ENCODE measurements at places on chromosomes 13 and 19.
A peak's percentile ranks its signal among the peaks of the same experiment; 100 is the strongest.

DNA sequence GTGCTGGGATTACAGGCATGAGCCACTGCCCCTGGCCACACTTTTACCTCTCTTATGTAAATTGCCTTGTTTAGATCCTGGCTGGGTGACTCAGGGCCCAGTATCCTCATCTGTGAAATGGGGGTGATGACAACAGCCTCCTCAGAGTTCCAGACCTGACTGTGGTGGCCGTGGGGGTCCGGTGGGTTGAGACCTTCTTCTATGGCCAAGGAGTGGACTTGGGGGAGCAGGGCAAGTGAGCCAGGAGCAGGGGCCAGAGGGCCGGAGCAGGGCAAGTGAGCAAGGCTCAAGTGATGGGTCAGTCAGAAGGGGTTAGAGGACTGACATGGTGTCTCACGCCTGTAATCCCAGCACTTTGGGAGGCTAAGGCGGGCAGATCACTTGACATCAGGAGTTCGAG is 28.7 kb upstream of the ADGRE5 start:
- no peak for DNase-seq

GRCh38 chr13:24692561-24692960 is 12.4 kb downstream of the ATP12A start:
- no peak for DNase-seq

- no peak for DNase-seq
These were observed 793.9 kb upstream of the PCDH9 start for GRCh38 chr13:68023838-68024581.

DNA sequence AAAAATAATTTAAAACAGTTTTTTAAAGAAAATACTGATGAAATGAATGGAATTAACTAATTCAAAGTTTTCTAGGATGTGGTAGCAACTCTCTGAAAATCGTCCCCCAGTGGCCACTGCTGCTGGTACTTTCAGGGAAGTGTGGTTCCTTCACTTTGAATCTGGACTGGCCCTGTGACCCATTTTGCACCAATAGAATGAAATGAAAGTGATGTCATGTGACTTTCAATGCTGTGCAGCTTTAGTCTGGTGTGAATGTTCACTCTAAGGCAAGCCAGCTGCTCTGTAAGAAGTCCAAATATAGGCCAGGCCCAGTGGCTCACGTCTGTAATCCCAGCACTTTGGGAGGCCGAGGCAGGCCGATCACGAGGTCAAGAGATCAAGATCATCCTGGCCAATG is 26.4 kb upstream of the HNRNPA1L2 start:
- DNase-seq: peak; percentile 7

DNA sequence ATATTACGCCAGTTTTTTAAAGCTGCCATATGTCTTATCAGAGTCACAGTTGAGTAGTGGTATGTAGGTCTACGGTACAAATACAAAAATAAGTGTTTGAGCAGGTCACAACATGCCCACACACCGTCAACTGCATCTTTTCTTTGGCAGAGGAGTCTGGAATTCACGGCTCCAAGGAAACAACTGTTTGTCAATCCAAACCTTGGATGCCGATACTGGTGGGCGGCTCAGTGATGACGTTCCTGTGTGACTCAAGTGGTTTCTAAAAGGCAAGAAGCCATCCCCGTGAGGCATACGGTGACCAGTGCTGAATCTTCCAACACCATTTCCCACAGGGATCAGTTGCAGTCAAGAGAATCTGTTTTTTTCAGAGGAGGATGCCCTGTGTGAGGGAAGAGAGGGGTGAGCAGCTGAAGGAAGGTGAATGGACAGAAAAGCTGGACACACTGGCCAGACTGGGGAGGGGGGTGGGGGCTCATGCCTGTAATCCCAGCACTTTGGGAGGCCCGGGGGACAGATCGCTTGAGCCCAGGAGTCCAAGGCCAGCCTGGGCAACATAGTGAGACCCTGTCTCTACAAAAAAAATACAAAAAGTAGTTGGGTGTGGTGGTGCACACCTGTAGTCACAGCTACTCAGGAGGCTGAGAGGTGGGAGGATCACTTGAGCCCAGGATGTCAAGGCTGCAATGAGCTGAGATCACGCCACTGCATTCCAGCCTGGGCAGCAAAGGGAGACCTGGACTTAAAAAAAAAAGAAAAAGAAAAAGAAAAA is 22.8 kb upstream of the CEBPG start:
- DNase-seq: no peak

DNA sequence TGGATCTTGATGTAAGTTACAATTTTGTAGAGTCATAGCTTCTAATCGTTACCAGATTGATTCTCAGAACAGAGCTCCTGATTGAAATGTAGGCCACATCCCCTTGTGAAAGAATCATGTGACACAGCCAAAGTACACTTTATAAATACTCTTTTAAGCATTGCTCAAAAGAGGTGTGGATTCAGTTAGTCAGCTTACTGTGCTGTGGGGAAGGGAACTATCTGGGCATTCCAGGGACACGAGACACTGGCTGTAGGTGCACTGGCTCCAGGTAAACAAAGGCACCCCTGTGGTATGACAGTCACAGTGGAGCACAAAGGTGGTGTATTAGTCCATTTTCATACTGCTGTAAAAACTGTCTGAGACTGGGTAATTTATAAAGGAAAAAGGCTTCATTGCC is 222.8 kb downstream of the LIG4 start:
- no peak for DNase-seq

GRCh38 chr19:34633802-34634201 is 43.2 kb downstream of the SCGB2B2 start:
- DNase-seq: no peak

DNA sequence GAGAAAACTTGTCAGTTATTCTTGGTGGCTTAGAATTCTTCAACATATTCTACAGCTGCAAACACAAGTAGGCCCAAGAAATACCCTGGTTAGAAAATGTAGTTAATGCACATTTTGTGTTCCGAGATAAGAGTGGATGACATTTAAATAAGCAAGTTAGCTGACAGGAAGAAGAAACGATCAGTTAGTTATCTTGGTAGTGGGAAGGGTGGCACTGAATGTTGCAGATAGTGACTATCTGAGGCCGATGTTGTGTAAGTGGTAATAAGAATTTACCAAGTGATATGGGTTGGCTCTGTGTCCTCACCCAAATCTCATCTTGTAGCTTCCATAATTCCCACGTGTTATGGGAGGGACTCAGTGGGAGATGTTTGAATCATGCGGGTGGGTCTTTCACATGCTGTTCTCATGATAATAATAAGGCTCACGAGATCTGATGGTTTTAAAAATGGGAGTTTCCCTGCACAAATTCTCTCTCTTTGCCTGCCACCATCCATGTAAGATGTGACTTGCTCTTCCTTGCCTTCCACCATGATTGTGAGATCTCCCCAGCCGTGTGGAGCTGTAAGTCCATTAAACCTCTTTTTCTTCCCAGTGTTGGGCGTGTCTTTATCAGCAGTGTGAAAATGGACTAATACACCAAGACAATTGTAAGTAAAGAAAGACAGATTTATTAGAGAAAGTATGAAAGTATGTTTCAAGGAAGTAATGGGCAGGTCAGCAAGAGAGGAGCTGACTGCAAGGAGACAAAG is 10.9 kb upstream of the AKAP11 start:
- no peak for DNase-seq

GRCh38 chr13:76216729-76217128 is 580.6 kb downstream of the LMO7 start:
- no peak for DNase-seq

DNA sequence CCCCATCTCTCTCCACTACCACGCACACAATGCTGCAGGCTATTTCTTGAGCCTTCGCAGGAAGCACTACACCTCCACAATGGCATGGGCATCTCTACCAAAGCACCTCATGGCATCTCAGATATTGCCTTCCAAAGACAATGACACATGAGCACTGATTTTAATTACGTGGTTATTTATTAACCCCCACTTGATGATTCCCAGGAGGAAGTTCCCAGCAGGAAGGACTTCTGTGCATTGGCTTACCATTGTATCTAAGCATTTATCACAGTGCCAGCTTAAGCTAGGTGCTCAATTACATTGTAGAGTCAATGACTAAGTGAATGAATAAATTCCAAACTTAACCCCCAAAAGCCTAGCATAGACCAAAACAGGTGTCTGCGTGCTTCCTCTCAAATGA is 101.4 kb downstream of the ABCC4 start:
- no peak for DNase-seq

DNA sequence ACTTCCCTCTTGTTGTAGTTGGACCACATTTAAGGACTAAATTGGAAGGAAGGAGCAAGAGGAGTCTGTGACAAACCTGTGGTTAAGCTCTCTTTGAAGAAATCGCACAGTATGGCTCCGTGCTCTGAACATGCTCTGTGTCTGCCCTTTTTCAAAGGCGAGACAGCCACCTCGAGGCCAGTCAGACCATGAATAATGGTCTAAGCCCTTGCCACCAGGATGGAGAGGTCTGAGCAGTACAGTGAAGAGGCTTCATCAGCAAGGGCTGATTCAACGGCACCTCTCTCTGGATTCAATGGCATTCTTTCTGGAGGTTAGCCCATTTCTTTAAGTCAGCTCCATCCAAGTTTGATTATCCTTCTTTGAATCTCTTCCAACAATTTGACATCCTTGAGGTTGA is 30.9 kb downstream of the FAM216B start:
- DNase-seq: no peak

DNA sequence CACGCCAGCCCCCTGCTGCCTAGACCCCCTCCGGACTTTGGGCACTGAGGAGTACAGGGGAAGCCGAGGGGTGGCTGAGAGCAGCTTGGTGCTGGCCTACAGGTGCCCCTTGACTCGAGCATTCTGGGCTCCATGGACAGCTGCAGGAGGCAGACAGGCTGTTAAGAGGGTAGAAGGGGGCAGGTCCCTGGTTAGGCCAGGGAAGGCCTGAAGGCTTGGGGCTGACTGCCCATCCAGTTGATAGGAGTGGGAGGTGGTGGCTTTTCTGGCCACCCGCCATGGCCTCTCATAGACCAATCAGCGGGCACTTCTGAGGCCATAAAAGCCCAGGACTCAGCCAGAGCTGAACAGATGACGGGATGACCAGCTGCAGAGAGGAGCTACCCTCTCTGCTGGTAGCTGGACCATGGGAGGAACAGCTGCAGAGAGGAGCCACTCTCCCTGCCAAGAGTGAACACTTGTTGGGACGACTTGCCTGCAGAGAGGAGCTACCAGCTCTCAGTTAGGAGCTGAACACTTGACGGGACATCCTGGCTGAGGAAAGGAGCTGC is 10.7 kb upstream of the SUPT20H start:
- no peak for DNase-seq

DNA sequence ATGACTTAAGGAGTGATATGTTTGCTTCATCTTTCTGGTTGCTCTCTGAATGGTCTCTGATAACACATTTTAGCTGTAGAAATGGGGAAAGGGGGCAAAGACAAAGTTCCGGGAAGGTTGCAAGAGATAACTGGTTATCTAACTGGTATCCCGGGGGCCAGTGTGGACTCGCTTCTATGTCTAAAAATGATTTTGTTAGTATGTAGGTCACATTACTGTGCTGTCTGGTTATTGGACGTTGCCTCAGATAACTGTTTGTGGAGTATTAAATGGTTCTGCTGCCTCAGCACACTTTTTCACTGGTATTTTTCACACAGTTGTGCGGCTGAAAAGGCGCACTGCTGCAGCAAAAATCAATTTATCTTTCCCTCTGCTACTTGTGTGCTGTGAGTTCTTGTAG is 63.0 kb upstream of the ZNF536 start:
- DNase-seq: no peak

GRCh38 chr19:38170334-38170733 is 53.7 kb downstream of the DPF1 start:
- DNase-seq: no peak

DNA sequence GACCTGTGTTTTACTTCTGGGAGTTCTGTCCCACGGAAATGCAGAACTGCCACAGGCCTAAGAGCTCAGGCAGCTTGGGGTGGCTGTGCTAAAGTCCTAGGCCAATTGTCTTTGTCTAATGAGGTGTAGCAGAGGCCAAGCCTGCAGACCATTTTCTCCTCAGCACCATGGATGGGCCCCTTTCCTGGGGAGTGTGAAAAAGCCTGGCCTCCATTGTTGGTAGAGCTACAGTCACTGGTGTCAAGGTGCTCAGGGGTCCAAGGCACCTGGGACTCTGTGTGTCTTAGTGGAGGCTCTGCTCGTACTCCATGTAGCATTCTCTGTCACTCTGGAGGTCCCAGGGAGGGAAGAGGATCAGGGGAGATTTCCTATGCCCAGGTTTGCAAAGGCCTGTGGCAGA is 329.6 kb downstream of the SLITRK5 start:
- DNase-seq: no peak

GRCh38 chr19:3617463-3617862 is 9.1 kb downstream of the CACTIN start:
- DNase-seq: peak; percentile 38

DNA sequence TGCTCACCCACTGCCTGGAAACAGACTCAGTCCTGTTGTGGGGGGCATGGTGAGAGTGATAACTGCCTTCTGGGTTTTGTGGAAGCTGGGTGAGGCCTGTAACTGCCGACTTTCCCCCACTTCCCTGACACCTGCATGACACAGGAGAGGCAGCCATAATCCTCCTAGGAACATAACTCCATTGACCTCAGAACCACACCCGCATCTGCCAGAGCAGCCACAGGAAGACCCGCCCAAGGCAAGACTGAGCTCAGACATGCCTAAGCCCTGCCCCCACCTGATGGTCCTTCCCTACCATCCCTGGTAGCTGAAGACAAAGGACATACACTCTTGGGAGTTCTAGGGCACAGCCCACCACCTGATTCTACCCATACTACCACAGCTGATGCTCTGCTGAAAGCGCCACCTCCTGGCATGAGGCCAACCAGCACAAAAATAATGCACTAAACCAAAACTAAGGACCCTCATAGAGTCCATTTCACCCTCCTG is 326.7 kb downstream of the RBM26 start:
- DNase-seq: no peak

DNA sequence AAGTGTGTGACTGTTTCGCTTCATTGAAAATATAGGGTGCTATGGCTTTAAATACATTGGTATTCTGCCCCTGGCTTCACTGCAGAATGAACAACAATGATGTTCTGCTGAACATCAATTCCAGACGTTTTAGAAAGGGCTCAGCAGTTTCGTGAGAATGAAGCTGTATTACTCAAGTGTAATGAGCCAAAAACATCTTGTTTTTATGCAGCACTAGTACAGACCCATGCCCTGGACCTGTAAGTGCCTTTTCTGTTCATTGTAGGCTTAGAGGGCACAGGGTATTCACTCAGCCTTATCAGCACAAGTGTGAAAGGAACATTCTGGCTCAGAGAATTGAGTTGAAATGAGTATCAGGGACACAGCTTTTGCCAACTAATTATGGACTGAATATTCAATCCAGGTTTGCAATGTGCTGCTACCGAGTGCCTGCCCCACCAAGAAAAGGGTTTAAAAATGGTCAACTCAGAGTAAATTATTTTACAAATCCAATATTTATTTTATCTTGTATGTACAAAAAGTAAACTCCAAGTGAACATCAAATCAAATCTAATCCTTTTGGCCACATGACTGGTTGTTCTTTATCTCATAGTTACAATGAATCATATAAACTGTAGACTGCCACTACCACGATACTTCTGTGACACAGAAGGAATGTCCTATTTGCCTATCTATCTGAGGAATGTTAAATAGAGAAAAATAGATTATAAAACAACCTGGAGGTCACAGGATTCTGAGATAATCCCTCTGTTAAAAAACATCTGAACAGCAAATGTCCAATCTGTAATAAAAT is 362.8 kb downstream of the NALCN start:
- DNase-seq: no peak
